Fibroblast of skin of scalp (primary cell): ENCODE measurements at places on chromosomes 5 and 9.

DNA sequence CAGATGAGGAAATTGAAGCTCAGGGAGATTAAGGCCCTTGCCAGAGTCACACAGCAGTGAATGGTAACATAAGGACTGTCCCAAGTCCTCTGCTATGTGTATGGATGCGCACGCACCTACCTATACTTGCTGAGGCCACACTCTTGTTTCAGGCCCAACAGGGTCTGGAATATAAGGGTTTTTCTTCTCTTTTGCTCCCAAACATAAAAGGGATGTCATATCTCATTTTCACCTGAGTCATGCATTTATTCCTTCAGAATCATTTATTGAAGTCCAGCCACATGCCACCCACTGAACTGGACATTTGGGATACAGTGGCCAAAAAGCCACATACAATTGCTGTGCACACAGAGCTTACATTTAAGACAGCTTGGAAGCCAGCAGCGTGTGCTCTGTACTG is 92.0 kb downstream of the SH3TC2 start:
- DNase-seq = no peak

- DNase-seq = no peak
These were observed 52.1 kb downstream of the GRIA1 start for GRCh38 chr5:153542536-153542935.

GRCh38 chr5:178241688-178242231 is 9.2 kb upstream of the PHYKPL start:
- DNase-seq = no peak

GRCh38 chr5:61630908-61631307 is 298.9 kb downstream of the ZSWIM6 start:
- DNase-seq = no peak

GRCh38 chr5:145826895-145827674 is 8.1 kb downstream of the PRELID2 start:
- no peak for DNase-seq

DNA sequence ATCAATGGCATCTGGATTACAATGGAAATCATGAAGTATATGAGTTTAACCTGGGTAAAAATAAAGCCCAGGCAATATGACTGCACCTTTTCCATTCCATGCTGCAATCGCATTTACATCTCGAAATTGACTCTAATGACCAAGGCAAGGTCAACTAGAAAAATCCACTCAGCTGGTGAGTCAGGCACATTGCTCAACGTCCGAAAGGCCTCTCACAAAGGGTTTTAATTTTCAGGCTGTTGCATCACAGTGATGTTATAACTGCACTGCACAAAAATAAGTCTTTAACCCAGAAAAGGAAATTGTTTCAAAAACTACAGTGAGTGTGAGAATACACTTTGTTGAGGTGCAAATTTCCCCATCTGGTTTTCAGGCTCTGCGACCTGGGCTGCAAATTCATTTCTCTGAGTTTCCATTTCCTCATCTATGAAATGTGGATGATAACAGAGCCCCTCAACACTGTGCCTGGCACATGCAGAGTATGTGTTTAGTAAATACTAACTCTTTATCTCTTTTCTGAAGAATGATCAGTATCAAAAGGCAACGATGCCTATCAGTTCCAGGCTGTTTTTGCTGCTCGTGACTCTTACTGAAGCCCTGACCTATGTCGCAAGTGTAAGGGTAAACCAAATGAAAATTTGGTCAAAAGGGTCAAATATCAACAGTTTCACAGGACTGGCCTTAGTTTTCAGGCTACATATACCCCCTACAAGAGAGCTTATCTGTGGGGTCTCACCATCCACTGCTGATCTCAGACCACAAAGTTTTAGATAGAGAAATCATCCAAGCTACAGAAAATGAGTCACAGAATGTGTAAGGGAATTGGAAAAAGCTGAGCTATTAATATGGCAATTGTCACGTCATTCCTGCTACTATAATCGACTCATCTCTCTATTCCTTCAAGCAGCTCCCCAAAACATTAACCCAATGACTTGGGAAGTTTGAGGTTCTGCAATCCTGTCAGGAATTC is 4.1 kb downstream of the NFIL3 start:
- DNase-seq = peak; percentile 94

GRCh38 chr9:19018201-19018600 is 14.8 kb downstream of the SAXO1 start:
- no peak for DNase-seq

- DNase-seq = no peak
These were observed 131.8 kb upstream of the SLC12A2 start for GRCh38 chr5:127951791-127952190.

- DNase-seq = peak; percentile 52
These were observed 54.7 kb downstream of the SH3RF2 start for GRCh38 chr5:145991044-145991575.

GRCh38 chr5:60209146-60209840 is 315.8 kb upstream of the PDE4D start:
- DNase-seq = peak; percentile 11

GRCh38 chr5:58444805-58445204 is 15.1 kb downstream of the PLK2 start:
- DNase-seq = no peak

GRCh38 chr5:160921-161802 is 30.1 kb upstream of the LRRC14B start:
- no peak for DNase-seq

- DNase-seq = no peak
These were observed 57.8 kb upstream of the CCDC112 start for GRCh38 chr5:115354246-115354645.

- DNase-seq = no peak
These were observed 22.0 kb downstream of the CHD1 start for GRCh38 chr5:98906756-98907355.

DNA sequence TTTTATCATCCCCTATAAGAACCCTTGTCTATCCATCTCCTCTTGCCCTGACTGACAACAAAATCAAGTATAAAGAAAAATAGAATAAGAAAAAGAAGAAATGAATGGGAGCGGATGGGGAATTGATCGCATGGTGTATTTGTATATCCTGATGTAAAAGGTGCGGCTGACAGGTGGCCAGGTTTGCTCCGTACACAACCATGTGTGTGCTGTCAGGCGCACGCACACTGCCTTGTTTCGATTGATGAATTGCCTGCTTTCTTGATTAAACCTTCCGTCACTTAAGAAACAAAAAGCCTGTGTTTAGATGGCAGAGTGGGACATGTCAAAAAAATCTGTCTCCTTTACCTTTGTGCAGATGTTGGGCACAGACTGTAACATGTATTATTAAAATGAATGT is 102.6 kb downstream of the MVB12B start:
- no peak for DNase-seq

DNA sequence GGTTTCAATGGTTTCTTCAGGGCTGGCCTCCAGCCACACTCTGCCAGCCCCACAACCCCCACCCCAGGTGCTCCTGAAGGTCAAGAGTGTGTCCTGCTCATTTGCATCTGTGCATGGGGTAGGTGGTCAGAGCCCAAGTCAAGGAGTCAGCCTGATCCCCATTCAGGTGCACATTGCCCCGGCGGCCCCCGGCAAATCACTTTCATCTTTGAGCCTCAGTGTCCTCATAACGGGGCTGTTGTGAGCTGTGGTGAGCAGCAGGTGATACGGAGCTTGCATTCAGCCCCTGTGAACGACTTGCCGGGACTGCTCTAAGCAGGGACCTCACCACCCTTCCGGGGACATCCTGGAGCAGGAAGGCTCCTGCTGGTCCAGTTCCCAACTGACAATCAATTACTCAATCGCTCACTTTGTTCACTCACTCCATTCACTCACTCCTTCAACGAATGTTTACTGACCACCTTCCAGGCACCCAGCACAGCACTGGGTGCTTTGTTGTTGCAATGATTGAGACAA is 93.2 kb upstream of the CPEB4 start:
- DNase-seq = no peak

- DNase-seq = peak; percentile 70
These were observed 57.1 kb upstream of the ZBED3 start for GRCh38 chr5:77143998-77144836.

- no peak for DNase-seq
These were observed 89.1 kb upstream of the MINAR2 start for GRCh38 chr5:129658801-129659200.

DNA sequence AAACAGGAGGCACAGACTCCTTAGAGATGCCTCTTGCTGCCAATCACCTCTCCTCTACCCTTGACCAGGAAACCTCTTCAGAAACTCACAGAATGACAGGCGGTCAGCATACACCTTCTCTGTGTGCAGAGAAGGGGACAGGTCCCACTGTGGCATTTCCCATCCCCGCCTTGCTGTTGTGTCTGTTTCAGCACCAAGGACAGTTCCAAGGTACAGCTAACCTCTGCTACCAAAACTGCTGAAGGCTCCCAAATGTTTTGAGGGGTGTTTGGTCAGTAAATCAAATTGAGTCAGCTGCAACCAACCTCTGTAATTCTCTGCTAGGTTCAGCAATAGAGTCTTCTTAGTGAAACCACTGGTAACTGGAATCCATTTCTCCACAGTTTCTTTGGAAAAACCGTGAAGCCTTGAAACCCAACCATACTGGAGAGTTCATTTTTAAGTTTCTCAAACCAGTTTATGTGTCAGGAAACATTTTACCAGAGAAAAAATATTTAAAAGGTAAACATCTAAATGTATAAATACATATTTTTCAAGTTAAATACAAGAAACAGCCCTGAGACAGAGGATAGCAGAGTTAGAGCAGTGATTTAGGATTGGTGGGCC is 122.0 kb downstream of the DRD1 start:
- peak; percentile 30 for DNase-seq

GRCh38 chr9:121253821-121254501 is 14.0 kb upstream of the GSN start:
- DNase-seq = no peak

DNA sequence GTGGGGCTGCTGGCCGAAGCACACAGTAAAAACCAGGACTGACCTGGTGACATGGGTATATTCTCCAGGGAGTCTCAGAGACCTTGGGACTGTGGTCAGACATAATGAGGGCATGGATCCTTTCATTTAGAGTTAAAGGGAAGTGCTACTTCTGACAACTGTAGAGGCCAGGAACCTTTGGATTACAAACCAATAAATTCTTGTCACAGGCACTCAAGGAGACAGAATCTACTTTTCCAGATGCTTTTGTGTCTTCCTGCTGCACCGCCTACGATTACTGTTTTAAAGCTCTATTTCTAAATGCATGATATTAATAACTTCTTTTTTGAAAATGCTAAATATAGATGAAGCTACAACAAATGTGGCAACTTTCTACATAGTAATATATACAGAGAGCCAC is 106.5 kb upstream of the LPAR1 start:
- no peak for DNase-seq

DNA sequence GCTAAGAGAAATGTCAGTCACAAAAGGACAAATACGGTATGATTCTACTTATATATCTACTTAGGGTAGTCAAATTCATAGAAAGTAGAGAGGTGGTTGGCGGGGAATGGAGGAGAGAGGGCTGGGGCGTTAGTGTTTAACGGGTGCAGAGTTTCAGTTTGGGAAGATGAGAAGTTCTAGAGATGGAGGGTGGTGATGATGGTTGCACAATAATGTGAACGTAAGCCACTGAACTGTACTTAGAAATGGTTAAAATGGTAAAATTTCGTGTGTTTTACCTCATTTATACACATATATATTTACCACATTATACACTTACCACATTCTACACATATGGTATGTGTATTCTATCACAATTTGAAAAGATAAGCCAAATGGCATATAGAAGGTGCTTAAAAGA is 35.7 kb downstream of the LSM11 start:
- DNase-seq = no peak

- DNase-seq = no peak
These were observed 19.9 kb downstream of the DTWD2 start for GRCh38 chr5:118968406-118968911.

- no peak for DNase-seq
These were observed 180.3 kb upstream of the NFIL3 start for GRCh38 chr9:91603932-91604331.

DNA sequence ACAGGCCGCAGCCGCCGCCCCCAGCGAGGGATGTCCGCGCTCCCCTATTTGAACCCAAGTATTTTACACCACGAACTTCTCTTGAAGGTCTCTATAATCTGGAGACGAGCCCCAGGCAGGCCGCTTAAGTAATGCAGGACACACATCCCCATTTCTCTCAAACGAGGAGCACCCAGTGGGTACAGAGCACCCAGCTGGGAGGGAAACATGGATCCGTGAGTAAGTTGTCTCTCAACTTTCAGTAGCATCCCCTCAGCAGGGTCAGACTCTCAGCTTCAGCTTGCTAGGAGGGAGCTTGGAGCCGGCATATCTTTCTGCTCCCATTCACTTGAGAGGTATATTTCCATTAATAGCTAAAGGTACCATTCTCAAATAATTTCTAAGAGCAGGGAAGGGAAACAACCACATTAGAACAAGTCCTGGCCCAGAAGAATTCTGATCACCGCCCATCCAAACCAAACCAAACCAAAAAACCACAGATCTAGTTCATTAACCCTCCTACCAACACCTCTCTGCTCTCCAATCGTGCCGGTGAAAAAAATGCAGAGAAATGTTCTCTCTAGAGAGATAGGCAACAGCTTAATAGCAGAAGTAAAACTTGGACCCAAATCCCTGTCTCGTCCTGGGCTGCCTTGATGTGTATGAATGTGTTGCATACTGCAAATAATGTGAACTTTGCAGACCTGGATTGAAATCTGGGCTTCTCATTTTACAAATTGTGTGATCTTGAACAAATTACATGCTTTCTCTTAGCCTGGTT is 910 bp downstream of the TDRD7 start:
- DNase-seq = no peak

DNA sequence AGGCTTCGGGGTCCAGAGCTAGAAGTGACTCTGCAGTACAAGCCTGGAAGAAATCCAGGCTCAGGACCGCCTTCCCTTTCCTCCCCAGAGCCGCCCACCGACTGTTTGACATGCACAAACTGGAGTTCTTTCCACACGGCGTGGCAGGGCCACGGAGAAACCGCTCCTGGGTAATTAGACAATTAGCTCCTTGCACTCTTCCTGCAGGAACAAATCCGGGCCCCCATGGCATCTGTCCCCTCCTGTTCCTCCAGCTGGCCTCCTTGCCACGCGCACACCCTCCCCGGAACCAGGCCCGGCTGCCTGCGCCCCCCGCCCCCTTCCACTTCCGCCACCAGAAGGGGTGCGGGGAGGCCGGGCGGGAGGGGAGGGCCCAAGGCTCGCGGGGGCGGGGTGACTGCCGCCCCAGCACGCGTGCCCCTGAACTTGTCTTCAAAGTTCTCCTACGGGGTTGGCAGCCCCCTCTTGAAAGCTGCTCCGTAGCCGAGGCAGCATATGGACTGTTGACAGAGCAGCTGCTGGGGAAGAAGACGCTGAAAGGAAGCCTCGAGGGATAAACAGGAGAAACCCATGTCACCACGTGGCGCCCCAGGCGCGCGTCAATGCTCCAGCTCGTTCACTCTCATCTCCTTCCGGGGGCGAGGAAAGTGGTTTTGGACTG is 74.3 kb downstream of the SEC61B start:
- DNase-seq = peak; percentile 39

GRCh38 chr9:127899128-127899943 is at the start of gene ST6GALNAC6:
TSS of gene ST6GALNAC6 (minus strand) at chr9:127899603. CDS start at chr9:127897981, 1,622 bp downstream.
- DNase-seq = peak; percentile 80

GRCh38 chr5:127031147-127031862 is 947 bp upstream of the MARCHF3 start:
- DNase-seq = no peak

DNA sequence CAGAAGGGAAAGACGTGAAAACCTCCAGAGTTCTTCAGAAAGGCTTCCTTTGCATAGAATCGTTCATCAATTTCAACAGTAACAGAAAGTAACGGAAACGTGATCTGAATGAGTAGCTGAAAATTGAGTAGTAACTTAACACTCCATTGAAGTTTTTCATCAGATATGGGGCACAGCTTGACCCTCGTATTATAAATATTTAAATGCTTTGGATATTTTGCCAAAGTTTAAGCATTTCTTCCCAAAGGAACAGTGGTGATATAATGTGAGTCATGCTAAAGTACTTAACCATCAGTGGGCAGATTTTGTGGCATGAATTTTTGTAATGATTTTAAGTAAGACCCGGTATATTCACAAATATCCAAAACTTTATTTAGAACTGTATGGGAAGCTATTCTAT is 67.4 kb upstream of the ADAMTS19 start:
- DNase-seq = peak; percentile 19
